ENCODE measurements at places on chromosomes 12 and 14.
A peak's percentile ranks its signal among the peaks of the same experiment; 100 is the strongest.

- no peak for DNase-seq
Observed at GRCh38 chr12:91111366-91112325, at the start of gene LUM. TSS of gene LUM (minus strand) at chr12:91111494. CDS start at chr12:91108979, 2,515 bp downstream.

DNA sequence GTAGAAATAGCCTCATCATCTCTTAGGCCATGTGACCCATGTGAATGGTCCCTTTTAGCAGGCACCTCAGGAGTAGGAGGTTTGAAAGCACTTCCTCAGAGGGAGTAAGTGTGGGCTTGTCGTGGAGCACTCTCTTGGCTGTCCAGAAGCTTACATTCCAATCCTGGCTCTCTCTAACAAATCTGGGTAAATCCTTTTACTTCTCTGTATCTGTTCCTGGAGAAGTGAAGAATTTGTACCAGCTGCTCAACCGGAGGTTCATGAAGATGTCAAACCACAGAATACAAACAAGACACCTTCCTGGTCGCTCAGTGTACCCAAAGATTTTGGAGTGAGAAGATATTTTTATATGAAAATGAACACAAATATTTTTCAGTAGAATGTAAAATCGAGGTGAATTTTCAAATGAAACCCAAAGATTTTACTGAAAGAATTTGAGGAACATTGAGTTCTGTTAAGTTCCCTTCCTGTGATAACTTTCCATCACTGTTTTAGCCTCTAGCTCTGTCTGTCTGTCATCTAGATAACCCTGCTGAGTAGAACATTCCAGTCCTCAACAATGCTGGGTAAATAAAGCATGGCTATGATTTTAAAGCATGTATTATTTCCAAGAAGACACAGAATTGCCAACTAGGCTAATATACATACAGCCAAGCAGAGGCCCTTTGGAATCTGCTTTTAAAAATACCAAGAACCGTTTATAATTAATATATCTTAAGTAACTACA, 263.9 kb upstream of the RGS6 start:
- no peak for DNase-seq

GRCh38 chr14:32319368-32320049, 9.6 kb upstream of the AKAP6 start:
- DNase-seq, result no peak

DNA sequence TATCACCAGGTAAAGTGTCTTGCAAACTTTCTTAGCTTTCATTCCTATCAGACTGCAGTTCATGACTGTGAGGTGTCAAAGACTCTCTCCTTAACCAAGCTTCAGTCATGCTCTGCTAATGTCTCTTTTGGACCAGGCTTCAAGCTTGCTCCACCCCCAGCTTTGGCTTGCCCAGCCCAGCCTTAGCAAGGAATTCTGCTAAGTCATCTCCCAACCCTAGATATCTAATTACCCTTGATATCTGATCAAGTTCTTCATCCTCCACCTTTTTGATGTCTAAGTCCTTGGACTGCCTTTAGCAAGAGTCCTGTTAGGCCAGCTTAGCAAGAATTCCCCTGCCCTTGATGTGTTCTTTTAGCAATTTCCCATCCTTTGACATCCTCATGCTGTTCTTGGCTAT, 108.9 kb upstream of the FGD4 start:
- DNase-seq, result no peak

GRCh38 chr12:110373425-110373824, 30.1 kb downstream of the ANAPC7 start:
- no peak for DNase-seq

DNA sequence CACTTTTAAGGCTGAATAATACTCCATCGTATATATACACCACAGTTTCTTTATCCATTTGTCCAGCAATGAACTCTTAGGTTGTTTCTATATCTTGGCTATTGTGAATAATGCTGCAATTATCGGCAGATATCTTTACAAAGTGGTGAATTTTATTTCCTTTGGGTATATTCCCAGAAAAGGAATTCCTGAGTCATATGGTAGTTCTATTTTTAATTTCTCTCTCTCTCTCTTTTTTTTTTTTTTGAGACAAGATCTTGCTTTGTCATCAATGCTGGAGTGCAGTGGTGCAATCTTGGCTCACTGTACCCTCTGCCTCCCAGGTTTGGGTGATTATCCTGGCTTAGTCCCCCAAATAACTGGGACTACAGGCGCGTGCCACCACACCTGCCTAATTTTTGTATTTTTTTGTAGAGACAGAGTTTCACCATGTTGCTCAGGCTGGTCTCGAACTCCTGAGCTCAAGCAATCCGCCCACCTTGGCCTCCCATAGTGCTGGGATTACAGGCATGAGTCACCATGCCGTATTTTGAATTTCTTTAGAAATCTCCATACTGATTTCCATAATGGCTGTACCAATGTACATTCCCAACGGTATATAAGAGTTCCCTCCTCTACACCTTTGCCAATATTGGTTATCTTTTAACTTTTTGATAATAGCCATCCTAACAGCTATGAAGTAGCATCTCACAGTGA, 98.4 kb downstream of the EFCAB11 start:
- no peak for DNase-seq

DNA sequence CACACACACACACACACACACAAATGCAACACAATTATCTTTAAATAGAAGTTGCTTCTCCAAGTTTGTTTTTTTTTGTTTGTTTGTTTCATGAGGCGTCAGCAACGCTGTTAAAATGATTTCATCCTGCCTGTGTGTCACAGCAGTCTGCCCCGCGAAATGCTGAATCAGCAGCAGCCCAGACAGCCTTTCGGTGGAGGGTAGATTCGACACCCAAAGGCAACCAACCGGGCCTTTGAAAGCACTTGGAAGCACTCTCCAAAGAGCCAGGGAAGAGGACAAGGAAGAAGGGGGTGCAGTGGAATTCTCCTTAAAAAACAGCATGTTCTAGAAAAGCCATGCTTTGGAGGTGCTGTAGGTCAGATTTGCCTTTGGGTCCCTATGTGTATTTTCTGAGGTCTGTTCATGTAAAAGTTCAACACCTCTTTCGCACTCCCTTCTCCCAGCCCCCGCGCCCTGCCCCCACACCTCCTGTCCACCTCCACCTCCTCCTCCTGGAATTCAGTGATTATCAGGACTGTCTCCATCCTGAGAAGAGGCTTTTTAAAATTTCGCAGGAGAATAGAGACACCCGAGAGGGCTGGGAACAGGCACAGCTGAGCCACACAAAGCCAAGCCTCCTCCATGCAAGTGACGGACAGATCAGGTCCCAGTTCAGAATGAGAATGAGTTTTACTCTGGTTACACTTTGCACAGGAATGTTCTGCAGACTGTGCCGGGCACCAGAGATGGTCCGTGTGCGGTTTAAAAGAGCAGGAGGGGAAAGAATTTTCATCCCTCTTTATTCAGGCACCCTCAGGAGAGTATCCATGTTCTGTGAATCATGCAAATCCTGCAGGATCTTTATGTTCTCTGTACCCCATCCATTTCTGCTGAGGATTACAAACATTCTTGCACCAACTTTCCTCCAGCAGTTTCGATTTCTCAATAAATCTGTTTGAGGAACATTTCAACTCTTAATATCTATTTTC, 177.9 kb downstream of the ETV6 start:
- no peak for DNase-seq

GRCh38 chr12:6925239-6925539, 2.6 kb upstream of the ATN1 start:
- no peak for DNase-seq

GRCh38 chr12:11556682-11557081, 92.8 kb upstream of the ETV6 start:
- DNase-seq, result no peak

GRCh38 chr12:121530600-121531355, 50.0 kb downstream of the KDM2B start:
- DNase-seq, result no peak

DNA sequence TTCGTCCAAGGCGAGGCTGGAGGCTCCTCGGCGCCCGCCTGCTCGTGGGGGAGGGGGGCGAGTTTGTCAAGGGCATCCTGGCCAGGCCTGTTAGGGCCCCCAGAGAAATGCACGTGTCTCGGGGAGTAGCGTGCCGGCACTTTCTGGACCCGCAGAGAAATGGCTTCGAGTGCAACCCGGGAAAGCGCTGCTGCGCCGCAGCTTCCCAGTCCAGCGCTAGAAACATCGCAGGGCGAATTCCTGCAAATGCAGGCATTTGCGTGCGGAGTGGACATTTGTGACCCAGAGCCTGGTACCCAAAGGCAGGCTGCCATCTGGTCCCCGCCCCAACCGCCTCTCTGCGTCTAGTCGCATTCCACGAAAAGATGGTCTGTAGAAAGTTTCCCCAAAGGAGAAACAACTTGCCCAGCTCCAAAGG, 756 bp downstream of the LGR5 start:
- DNase-seq, result no peak

GRCh38 chr12:132593938-132594358, 16.4 kb downstream of the LRCOL1 start:
- DNase-seq, result no peak

- DNase-seq, result no peak
Observed at GRCh38 chr12:12476857-12477531, 85.7 kb downstream of the DUSP16 start.

GRCh38 chr12:54411391-54412241, 7.5 kb downstream of the ITGA5 start:
- DNase-seq, result no peak

- DNase-seq, result no peak
Observed at GRCh38 chr14:65991104-65991503, 495.1 kb upstream of the CCDC196 start.

DNA sequence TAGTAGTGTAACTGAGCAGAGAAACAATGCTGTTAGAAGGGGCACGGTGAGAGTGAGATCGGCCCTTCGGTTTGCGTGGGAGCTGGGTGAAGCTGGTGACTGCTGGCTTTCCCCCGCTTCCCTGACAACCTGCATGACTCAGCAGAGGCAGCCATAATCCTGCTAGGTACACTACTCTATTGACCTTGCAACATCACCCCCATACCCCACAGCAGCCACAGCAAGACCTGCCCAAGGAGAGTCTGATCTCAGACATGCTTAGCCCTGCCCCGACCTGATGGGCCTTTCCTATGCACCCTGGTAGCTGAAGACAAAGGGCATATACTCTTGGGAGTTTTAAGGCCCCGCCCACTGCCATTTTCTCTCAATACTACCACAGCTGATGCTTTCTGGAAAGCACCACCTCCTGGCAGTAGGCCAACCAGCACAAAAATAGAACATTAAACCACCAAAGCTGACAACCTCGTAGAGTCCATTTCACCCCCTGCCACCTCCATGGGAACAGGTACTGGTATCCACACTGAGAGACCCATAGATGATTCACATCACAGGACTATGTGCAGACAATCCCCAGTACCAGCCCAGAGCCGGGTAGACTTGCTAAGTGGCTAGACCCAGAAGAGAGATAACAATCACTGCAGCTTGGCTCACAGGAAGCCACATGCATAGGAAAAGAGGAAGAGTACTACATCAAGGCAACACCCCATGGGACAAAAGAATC, 75.9 kb upstream of the RGS6 start:
- DNase-seq, result no peak

GRCh38 chr12:100566887-100567637, 6.4 kb upstream of the GAS2L3 start:
- DNase-seq, result no peak

DNA sequence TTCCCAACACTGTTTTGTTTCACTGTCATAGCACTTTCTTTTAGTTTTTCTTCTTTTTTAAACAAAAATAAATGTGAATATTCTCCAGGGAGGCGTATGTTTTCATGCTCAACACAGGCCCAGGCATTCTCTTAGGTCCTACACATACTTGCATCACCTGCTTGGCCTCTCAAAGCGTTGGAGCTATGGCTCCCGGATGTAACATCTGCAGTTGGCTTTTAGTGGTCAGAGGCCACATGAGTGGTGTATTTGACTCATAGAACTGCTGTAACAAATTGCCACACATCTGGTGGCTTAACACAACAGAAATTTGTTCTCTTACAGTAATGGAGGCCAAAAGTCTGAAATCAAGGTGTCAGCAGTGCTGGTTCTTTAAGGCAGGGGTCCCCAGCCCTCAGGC, 44.6 kb upstream of the VRK1 start:
- DNase-seq, result no peak

DNA sequence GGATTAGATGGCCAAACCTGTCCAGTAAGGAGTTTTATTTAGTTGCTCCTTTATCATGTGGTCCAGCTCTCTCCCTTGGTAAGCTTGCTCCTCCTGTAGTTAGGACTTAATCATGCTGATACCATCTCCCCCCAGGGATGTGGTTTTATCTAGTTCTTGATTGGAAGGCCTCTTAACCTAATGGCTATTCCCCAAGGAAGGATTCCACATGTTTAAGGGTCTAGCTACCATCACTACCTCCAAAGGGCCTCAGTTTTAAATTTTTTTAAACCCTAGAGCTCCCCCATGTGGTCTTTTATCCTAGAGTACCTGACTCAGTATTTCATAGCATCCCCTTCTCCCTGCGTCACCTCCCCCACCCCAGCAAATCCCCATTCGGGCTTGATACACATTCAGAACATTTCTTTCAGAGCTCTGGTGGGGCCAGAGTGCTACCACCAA, 22.5 kb downstream of the MAP3K12 start:
- DNase-seq, result no peak

DNA sequence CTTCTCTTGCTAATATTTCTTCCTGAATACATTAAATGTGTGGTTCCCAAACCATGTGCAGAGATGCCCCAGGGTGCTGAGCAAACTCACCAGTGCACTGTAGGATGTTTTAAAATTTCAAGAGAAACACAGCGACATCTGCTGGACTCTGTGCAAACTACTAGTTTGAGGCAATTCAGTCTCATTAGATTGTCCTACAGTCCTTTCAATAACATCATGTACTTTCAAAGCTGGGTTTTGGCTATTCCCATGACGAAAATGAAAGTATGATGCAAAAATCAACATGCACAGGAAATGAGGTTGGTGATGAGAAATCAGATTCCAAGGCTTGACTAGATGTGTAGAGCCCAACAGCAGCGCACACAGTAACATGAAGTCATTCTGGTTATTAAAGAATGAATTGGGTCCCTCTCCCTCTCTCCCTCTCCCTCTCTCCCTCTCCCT, 66.3 kb downstream of the CLIP1 start:
- peak; percentile 17 for DNase-seq

DNA sequence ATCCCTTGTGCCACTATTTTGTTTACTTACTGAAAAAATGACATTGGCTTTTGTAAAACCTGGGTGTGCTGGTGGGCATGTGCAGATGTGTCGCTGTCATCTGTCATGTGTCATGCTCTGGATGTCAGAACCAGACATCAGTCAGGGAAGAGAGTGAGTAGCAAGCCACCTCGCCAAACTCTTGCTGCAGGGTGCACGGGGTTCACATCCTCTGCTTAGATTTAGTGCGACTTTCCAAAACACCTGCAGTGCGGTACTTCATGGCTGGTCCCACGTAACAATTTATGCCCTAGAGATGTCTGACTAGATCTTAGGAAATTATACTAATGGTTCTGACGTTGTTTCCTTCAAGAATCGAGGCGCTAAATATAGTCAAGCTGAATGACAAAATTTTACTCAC, 106.7 kb downstream of the CRADD start:
- no peak for DNase-seq

DNA sequence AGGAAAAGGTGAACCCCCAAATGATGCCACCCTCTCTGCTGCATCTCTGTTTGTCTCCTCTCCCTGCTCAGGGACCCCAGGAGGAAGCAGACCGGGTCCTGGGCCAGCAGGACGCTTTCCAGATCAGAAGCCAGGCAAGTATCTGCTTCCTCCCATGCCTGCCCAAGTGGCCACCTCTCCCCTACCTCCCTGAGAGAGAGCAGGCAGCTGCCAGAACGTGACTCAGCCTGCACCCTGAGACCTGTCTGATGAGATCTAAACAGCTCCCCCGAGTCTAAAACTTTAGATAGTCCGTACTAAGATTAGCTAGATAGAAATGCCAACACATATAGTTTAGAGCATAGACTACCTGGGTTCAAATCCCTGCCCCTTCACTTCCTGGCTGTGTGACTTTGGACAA, 31.2 kb upstream of the OAS1 start:
- DNase-seq, result no peak

All from stimulated activated CD4-positive, alpha-beta T cell treated with anti-CD3 and anti-CD28 coated beads, TNF-alpha, amount 100 ng/mL, for 1 hour (primary cell).